ENCODE measurements at places on chromosomes 11 and 22. TPM values are rescaled to one million over a fixed set of nuclear protein-coding genes. Genes with fewer than 3 reads are reported as not detected.

The DGCR6 gene
- 1.0 TPM for total RNA-seq

The TRIM49B gene
- total RNA-seq: not detected

The IGLL5 gene
- 1.3 TPM for total RNA-seq

The OR52I2 gene
- total RNA-seq: not detected

The THRSP gene
- total RNA-seq: not detected

The NXPE1 gene
- not detected for total RNA-seq

The FZD4 gene
- 23.7 TPM for total RNA-seq

The PTPRCAP gene
- total RNA-seq: 3.9 TPM

The GLB1L3 gene
- total RNA-seq: not detected

The CDKN1C gene
- 2.6 TPM for total RNA-seq

The CD248 gene
- 3.0 TPM for total RNA-seq

The LRRC4C gene
- total RNA-seq: 0.93 TPM

The SLC17A6 gene
- total RNA-seq: not detected

The TREH gene
- 0.50 TPM for total RNA-seq

The ATG16L2 gene
- total RNA-seq: 17.8 TPM

The NAALAD2 gene
- total RNA-seq: 1.6 TPM

The OLFML1 gene
- total RNA-seq: 2.8 TPM

The PRR33 gene
- not detected for total RNA-seq

The ACO2 gene
- total RNA-seq: 75.1 TPM

The MOV10L1 gene
- 0.47 TPM for total RNA-seq

The F2 gene
- total RNA-seq: 631 TPM

The NAA40 gene
- total RNA-seq: 7.3 TPM

The CASP5 gene
- total RNA-seq: 0.75 TPM

The ABCG4 gene
- total RNA-seq: 0.17 TPM

The NRXN2 gene
- total RNA-seq: 0.79 TPM

The FAM227A gene
- total RNA-seq: 0.42 TPM

The GRAP2 gene
- 38.2 TPM for total RNA-seq

The MS4A12 gene
- total RNA-seq: not detected

The SCT gene
- not detected for total RNA-seq

The APOL4 gene
- total RNA-seq: 1.5 TPM

The KCNJ4 gene
- total RNA-seq: 0.05 TPM

The OR6X1 gene
- total RNA-seq: not detected

The HBB gene
- 5.7 TPM for total RNA-seq

The ADAMTS15 gene
- 0.65 TPM for total RNA-seq

The RBMXL2 gene
- total RNA-seq: 0.05 TPM
